ENCODE measurements at places on chromosomes 2 and 18.

DNA sequence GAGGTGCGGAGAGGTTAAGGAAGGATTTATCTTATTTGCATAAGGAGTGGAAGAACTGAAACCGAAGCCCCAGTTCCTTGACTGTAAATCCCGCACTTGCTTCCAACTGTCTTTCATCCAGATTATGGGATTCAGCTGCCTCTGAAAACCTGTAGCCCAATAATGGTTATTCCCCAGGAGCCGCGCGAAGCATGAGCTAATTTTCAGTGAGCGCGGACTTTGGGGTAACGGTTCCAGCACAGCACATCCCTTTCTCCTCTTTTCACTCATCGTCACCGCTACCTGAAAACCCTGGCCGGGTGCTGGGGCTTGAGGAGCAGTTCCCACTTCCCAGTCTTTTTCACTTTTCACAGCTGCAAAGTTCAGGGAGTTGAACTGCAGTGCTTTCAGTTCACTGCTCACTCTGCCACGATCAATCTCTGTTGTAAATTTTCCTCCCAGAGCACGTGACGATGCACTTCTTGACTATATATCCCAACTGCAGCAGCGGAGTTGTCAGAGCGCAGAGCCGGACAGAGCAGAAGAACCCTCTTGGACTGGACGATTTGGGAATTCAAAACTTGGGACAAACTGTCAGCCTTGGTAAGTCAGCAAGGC is at the start of gene KCNE4:
Gene KCNE4 (plus strand): TSS at position 498 of the 597 bp plus-strand sequence. CDS start 641 bp downstream, outside the sequence.
- peak; percentile 80 for DNase-seq

GRCh38 chr2:50215736-50216135 is 816.2 kb downstream of the NRXN1 start:
- DNase-seq: no peak

DNA sequence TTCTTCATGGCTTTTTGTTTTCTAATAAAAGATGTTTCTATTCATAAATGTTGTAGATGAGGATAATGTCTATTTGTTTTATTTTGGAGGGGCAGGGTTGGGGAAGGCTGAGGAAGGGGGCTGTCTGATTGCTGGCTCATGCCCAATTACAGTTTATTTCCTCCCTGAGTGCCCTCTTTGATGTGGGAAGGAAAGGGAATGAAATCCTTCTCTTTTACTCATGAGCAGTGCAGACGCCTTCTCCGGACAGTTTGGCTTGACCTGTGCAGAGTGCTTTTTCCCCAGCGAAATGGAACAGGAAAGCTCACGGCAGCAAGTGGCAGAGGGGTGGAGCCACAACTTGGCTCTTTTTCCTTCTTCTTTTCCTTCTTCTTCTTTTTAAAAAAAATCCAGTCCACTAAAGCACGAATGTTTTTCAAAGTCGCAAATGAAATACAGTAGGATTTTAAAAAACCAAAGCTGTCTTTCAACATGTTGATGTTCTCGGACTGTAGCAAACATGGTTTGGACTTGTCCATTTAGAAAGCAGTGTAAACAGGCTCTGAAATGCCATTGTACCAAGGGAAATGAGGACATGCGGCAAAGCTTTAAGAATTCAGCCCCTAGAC is 34.5 kb downstream of the RAB31 start:
- no peak for DNase-seq

DNA sequence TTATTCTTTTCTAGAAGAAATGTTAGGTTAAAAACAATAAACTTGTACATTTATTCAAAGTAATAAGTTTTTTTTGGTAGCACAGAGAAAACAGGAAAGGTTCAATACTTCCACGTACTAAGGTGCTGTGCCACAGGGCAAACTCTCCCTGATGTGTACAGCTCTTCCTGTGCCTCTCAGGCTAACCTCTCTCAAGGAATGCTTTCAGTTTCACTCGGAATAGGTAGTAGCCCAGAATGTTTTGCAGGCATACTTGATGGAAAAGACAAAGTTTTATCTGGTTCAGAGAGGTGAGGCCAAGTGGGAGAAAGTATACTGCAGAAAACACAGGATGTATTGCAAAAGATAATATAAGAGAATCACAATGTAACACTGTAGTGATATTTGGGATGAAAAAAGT is 171.0 kb upstream of the ZFP36L2 start:
- no peak for DNase-seq

GRCh38 chr2:8300905-8301304 is 381.0 kb upstream of the ID2 start:
- DNase-seq: no peak

DNA sequence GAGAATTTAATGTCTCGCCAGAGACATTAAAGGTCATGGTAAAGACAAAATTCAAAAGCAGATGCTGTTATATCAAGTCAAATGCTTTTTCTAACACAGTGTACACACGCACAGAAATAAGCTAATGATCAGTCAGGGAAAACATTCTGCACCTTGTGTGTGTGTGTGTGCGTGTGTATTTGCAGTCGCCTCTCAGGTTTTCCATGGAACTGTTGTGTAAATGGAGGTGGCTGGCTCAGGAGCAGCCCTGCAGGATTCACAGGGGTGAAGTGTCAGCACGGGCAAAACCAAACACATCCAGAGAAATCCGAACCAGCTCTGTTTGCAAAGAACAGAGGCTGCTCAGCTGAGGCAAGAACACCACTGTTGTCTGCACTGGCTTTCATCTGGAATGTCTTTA is 76.2 kb upstream of the YWHAQ start:
- DNase-seq: no peak

- DNase-seq: peak; percentile 66
Measured at GRCh38 chr18:45416168-45416567, 199.1 kb upstream of the SLC14A2 start.

DNA sequence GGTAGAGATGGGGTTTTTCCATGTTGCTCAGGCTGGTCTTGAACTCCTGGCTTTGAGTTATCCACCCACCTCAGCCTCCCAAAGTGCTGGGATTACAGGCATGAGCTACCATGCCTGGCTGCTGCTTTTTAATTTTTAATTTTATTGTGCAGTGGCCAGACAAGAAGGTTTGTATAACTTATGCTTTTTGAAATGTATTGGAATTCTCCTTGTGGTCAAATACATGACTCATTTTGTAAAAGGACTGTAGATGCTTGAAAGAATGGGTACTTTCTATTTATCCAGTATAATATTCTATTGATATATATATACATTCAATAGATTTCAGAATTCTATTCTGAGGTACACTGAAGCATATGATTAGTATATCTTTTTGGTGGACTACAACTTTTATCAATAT is 82.6 kb upstream of the ST3GAL5 start:
- DNase-seq: no peak

- no peak for DNase-seq
Measured at GRCh38 chr2:239496700-239497099, 95.9 kb upstream of the HDAC4 start.

DNA sequence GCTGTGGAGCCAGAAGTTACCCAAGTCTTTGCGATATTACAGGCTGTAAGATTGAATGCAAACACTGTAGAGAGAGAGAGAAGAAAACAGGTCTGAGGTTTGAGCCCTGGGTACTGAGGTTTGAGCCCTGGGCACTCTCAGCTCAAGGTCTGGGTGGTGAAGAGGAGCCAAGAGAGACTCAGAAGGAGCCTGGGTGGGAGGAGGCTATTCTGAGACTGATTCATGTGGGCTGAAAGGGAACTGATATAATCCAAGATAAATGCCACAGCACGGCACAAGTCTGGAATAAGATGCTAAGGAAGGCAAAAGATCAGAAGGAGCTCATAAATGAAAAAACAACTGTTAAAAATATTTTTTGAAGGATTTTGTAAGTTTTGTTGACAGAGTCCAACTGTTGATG is 407.6 kb upstream of the HS6ST1 start:
- no peak for DNase-seq

DNA sequence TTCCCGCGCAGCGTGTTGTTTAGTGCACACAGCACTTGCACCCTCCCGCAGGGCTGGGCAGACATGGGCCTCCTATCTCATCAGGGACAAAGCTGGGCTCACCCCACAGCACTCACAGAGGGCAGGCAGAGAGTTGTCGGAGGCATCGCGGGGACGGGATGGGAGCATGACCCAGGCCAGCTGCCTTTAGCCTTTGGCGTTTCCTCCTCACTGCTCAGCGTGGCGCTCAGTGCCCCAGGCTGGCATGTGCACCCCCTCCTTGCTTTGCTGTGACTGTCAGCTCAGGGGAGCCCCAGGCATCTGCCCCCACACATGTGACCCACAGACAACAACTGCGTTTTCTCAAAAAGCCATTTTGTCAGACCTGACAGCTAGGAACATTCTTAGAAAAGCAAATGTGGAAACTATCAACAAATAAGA is 101.1 kb downstream of the RNF144A start:
- DNase-seq: no peak

DNA sequence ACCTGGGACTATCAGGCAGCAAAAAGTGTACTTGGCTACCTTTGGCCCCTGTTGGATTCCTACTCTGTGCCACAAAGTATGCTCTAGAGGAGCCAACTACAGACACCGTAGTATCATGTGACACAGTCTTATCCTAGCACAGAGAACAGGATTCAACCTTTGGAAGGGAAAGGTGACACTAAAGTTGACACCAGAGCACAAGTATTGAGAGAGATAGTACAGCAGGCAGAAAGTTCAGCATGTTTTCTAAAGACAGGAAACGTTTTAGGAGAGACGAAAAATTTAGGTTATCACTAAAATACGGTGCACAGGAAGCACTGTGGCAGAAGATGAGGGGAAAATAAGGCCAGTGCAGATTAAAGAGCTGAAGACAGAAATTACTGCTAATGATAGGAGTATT is 18.6 kb downstream of the SMAD2 start:
- no peak for DNase-seq

DNA sequence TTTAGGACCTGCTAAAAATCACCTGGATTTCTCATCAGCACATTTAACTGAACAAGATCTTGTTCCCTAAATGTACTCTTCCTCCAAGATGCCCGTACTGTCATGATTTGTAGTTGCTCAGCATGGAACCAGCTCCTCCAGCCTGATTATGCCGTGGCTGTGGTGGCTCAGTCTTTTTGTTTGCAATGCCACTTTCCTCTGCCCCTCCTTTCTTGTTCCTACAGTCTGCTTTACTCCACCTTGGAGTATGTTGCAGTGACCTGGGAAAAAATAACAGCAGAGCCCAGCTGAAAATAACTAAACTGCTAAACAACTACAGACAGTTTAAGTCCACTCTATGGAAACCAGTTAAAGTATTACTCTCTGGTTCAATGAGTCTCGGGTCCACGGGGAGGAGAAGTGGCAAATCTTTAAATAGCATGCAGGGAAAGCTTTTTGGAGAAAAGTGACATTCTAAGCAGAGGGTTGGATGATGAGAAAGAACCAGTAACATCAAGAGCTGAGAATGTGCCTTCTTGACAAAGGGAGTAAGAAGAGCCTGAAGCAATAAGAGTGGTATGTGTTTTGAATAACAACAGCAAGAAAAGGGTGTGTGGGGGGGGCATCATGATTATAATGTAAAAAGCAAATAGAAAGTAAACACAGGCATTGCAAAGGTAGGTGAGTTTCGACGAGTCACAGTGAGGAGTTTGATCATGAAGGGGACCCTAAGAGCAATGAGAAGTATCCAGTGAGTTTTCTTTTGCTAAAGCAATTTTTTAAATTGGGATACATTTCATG is 225.7 kb downstream of the TMX3 start:
- DNase-seq: no peak

- DNase-seq: no peak
Measured at GRCh38 chr18:42798606-42799170, 316.8 kb downstream of the RIT2 start.

- no peak for DNase-seq
Measured at GRCh38 chr2:68344031-68344430, 21.1 kb upstream of the PLEK start.

- no peak for DNase-seq
Measured at GRCh38 chr18:77042583-77042982, 90.0 kb downstream of the MBP start.

- no peak for DNase-seq
Measured at GRCh38 chr18:76980663-76981395, 151.8 kb downstream of the MBP start.

GRCh38 chr18:74289137-74289536 is 2.6 kb downstream of the CYB5A start:
- DNase-seq: no peak

- DNase-seq: no peak
Measured at GRCh38 chr2:209901172-209901571, 101.3 kb upstream of the RPE start.

DNA sequence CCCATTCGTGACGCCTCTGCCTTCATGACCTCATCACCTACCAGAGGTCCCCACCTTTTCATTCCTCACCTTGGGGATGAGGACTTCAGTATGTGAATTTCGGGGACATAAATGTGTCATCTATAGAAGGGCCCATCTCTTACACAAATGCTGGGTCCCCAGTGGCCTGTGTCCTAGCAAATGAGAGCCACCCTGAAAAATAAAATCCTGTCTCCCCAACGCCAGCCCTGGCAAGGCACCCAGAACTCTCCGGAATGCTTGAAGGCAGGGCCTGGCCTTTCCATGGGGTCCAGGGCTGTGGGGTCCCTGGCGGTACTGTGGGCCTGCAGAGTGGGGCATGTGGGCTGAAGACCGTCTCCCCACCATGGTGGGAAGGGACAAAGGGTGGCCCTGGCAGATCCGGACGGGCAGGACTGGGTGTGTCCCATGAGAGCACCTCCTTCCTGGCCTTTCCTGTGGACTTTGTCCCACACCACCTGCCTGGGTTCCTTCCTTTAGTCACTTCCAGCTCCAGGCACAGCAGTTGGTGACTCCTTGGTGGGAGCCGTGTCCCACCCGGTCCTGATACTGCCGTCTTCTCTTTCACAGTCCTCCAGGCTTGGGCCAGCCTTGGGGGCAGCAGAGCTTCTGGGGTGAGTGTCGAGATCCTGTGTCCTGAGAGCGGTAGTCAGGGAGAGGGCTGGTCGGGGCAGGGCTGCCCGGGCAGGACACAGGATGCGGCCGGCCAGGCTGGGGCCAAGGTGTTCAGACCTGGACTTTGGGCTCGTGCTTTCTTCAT is 18.6 kb downstream of the CAPN10 start:
- no peak for DNase-seq

DNA sequence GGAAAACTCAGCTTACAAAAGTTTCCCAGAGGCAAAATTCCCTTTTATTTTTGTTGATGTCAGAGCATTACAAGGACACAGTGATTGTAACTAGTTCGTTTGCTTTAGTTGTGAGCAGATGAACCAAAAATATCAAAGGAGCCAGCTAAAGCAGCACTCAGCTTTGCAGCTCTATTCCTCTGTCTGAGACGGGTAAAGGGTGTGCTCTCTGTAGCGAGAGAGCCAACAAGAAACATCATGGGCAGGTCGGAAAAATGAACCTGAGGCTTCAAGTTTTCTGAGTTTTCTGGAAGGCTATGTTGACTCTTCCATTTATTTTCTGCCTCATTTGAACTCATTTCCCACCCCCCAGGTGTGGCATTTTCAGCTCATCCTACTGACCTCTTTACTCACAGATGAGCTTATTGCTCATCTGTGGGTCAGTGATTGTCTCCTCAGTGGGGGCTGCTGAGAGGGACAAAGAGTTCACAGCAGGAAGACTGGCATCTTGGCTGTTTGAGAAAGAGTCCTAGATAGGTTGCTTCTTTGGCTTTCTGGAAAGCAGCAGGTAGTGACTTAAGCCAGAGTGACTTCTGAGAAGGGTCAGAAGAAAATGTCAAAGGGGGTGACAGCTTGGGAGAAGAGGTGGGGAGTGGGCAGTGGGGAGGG is 66.6 kb upstream of the EPC2 start:
- no peak for DNase-seq
